ENCODE measurements at places on chromosomes 3 and 15. TPM values are rescaled to one million over a fixed set of nuclear protein-coding genes. Genes with fewer than 3 reads are reported as not detected.

CCR3 gene
- polyA plus RNA-seq = not detected

VEPH1 gene
- 1.0 TPM for polyA plus RNA-seq

SLC15A2 gene
- 61.8 TPM for polyA plus RNA-seq

FMN1 gene
- polyA plus RNA-seq = 1.6 TPM

H1-8 gene
- polyA plus RNA-seq = not detected

SYNPR gene
- polyA plus RNA-seq = not detected

NR1D2 gene
- 23.6 TPM for polyA plus RNA-seq

SERINC4 gene
- polyA plus RNA-seq = 0.90 TPM

All from hindlimb muscle (tissue), 1 donor.